ENCODE measurements at places on chromosomes 4 and X. TPM values are rescaled to one million over a fixed set of nuclear protein-coding genes. Genes with fewer than 3 reads are reported as not detected.

Gene GPR78
- not detected for total RNA-seq

Gene PRAF2
- total RNA-seq, result 14.9 TPM

Gene ARHGAP36
- total RNA-seq, result not detected

Gene NLGN4X
- total RNA-seq, result not detected

Gene SLC25A31
- not detected for total RNA-seq

Gene ZNF711
- 0.23 TPM for total RNA-seq

Gene GAGE12E
- not detected for total RNA-seq

GRCh38 chr4:17117746-17118145 lies 219.3 kb upstream of the LDB2 start:
- no peak overlapping the region for H3K27ac ChIP-seq
- DNase-seq, result no peak
- no peaks in the 10 kb centered on the region for H3K27me3 ChIP-seq
- no peak overlapping the region for H3K4me3 ChIP-seq

DNA sequence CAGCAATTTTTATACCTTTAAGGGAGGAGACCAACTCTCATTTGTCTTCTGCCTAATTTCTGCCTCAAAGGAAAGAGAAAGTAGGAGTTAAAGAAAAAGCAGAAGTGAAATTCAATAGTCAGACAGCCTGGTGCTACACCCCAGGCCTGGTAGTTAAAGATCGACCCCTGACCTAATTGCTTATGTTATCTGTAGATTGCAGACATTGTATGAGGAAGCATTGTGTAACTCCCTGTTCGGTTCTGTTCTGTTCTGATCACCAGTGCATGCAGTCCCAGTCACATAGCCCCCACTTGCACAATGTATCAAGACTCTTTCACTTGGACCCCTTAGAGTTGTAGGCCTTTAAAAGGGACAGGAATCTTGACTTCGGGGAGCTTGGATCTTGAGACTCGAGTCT lies 335.9 kb upstream of the AR start:
- H3K27me3 ChIP-seq, result no peaks in the 10 kb centered on the region
- DNase-seq, result no peak
- no peaks in the 10 kb centered on the region for H3K36me3 ChIP-seq
- H3K4me3 ChIP-seq, result no peak overlapping the region

DNA sequence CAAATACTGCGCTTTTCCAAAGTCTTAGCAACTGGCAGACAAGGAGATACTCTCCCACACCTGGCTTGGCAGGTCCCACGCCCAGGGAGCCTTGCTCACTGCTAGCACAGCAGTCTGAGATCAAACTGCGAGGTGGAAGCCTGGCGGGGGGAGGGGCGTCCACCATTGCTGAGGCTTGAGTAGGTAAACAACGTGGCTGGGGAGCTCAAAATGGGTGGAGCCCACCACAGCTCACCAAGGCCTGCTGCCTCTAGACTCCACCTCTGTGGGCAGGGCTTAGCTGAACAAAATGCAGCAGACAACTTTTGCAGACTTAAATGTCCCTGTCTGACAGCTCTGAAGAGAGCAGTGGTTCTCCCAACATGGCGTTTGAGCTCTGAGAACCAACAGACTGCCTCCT lies 23.0 kb upstream of the NFKB1 start:
- no peak overlapping the region for H3K4me3 ChIP-seq
- no peak overlapping the region for H3K27ac ChIP-seq
- no peak for DNase-seq
- peaks cover 8% of the 10 kb centered on the region for H3K27me3 ChIP-seq
- peaks cover 3% of the 10 kb centered on the region for H3K36me3 ChIP-seq

GRCh38 chr4:145888393-145888792 lies 50.2 kb downstream of the ZNF827 start:
- H3K27me3 ChIP-seq, result no peaks in the 10 kb centered on the region
- H3K36me3 ChIP-seq, result peaks cover 36% of the 10 kb centered on the region
- H3K27ac ChIP-seq, result no peak overlapping the region
- no peak overlapping the region for H3K4me3 ChIP-seq
- no peaks in the 10 kb centered on the region for H3K4me1 ChIP-seq

GRCh38 chr4:86108137-86108536 lies 251.7 kb downstream of the MAPK10 start:
- DNase-seq, result no peak
- H3K27ac ChIP-seq, result no peak overlapping the region
- H3K27me3 ChIP-seq, result no peaks in the 10 kb centered on the region
- H3K4me1 ChIP-seq, result no peaks in the 10 kb centered on the region
- H3K36me3 ChIP-seq, result no peaks in the 10 kb centered on the region

GRCh38 chr4:8163026-8163425 lies 4.4 kb upstream of the ABLIM2 start:
- peaks cover 5% of the 10 kb centered on the region for H3K4me1 ChIP-seq
- H3K27me3 ChIP-seq, result peaks cover 14% of the 10 kb centered on the region
- H3K36me3 ChIP-seq, result peaks cover 3% of the 10 kb centered on the region
- DNase-seq, result no peak
- no peak overlapping the region for H3K4me3 ChIP-seq

GRCh38 chrX:97756879-97757278 lies 873.2 kb downstream of the RPA4 start:
- no peak overlapping the region for H3K27ac ChIP-seq
- no peak for DNase-seq
- H3K27me3 ChIP-seq, result no peaks in the 10 kb centered on the region
- H3K36me3 ChIP-seq, result no peaks in the 10 kb centered on the region

DNA sequence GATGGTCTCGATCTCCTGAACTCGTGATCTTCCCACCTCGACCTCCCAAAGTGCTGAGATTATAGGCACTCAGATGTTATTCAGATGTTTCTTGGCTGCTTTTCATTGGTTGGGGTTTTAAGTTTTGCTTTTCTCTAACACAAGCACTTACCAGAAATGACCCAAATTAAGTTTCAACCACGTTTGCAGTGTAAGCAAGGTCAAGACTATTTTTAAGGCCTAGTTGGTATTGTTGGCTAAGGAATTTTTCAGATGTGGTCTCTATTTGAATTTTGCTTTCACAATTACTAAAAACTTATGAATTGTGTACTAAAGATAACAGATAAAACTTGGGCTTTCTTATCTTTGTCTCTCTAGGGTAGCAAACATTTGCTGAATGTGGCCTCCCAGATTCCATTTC lies 1756.9 kb upstream of the TENM3 start:
- H3K4me3 ChIP-seq, result no peak overlapping the region
- no peaks in the 10 kb centered on the region for H3K36me3 ChIP-seq
- no peak for DNase-seq
- H3K27me3 ChIP-seq, result no peaks in the 10 kb centered on the region
- no peak overlapping the region for H3K27ac ChIP-seq

DNA sequence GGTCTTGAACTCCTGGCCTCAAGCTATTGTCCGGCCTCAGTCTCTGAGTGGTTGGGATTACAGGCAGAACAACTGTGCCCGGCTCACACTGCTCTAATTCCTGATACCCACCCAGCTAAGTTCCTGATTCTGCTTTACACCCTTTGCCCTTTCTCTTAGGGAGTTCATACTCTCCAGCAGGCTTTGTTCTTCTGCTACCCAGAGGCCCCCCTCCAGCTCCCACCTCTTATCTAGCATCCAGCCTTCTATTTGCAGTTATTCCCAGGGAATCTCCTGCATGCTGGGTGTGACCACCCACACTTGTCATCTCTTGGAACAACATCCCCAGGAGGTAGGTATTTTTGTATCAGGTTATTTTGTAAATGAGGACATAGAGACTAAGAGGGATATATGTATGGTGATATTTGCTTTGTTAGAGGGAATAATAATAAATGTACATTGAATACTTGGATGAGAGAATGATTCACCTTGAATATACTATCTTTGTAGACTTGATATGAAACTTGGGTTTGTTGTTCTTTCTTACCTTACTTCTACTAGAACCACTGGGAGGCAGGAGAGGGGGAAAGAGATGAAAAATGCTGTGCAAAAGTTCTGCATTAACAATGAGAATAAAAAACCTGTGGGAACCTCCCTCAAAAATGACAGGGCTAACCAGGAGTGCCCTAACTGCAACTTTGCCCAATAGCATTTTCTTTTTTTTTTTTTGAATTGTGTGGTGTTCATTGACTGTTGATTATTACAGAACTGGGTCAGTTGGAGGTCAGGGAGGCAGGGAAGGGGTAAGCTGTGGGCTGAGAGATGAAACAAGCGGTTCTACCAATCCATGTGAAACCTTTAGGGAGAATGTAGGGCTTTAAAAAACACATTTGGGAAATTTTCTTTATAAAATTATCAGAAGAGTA lies 157.4 kb downstream of the SPRY1 start:
- H3K27me3 ChIP-seq, result peaks cover 6% of the 10 kb centered on the region
- H3K27ac ChIP-seq, result no peak overlapping the region
- no peaks in the 10 kb centered on the region for H3K36me3 ChIP-seq
- H3K4me1 ChIP-seq, result peaks cover 22% of the 10 kb centered on the region

DNA sequence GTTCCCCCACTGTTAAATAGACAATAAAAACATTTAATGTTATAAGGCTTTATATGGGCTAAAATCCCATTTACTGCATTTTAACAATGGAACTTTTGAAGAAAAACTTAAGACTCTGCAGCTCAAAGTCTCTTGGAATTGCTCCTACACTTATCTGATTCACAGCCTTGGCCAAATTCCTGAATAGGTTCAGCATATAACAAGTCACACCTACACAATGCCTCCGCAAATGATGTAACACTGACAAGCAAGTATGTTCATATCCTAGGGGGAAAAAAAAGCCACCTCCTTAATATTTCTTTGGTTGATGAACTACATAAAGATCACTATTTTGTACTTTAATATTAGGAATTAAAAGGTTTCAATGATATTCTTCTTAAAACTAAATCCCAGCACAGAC lies 34.5 kb downstream of the RPS6KA6 start:
- no peaks in the 10 kb centered on the region for H3K4me1 ChIP-seq
- no peaks in the 10 kb centered on the region for H3K36me3 ChIP-seq
- no peaks in the 10 kb centered on the region for H3K27me3 ChIP-seq
- DNase-seq, result no peak
- H3K4me3 ChIP-seq, result no peak overlapping the region

DNA sequence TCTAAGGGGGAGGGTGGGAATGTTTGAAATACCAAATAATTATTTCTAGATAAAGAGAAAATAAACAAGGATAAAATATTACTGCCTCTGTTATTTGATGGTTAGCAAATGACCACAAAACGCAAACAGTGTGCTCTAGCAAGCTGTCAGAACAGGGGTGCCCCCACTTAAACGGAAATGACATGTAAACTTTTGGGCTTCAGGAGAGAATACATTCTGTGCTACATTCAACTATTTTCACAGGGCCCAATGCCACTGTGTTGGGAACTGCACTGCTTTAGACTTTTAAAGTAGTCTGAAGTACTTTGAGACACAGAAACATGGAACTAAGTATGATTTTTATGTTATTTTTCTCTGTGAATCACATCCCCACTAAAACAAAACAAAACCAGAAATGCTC lies 14.1 kb downstream of the CD40LG start:
- peak overlapping the region; percentile 74 for H3K27ac ChIP-seq
- H3K4me3 ChIP-seq, result peak overlapping the region; percentile 37
- no peak for DNase-seq
- peaks cover 84% of the 10 kb centered on the region for H3K4me1 ChIP-seq
- H3K36me3 ChIP-seq, result peaks cover 60% of the 10 kb centered on the region

DNA sequence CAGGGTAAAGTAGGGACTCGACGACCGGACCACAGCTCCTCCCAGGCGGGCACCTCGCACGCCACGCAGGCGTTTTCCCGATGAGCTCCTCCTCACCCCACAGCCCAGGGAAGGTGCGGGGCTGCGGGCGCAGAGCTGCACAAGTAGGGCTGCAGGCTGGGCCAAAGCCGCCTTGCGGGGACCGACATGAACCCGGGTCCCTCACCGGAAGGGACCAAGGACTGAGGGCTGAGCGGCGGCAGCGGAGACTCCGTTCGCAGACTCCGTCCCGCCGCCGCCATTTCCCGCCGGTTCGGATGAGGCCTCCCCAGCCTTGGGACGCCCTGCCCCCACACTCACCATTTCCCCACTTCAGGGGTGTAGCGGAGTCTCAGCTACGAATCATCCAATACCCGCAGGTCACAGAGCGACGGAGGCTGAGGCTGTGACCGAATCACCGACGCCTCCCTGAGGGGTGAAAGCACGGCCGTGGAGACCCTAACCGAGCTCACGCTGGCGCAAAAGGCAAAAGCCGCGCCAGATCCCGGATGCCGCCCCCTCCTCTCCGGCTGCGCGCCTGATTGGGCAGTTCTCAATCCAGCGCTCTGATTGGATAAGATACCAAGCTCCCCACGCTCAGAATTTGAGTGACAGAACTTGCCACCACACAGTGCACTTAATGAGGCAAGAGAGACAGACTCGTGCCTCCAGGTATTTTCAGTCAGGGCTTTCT lies at the start of gene ZNF732:
Gene ZNF732, minus strand, starts transcription at position 506 of the 712 bp plus-strand sequence. Its CDS starts 164 bp downstream, at position 342.
- no peak within 1 kb of the TSS for H3K4me3 ChIP-seq
- no peak within 1 kb of the TSS for H3K27ac ChIP-seq

GRCh38 chrX:112826023-112826422 lies 14.6 kb downstream of the AMOT start:
- DNase-seq, result no peak
- no peaks in the 10 kb centered on the region for H3K36me3 ChIP-seq
- peaks cover 3% of the 10 kb centered on the region for H3K27me3 ChIP-seq
- H3K4me3 ChIP-seq, result no peak overlapping the region
- H3K27ac ChIP-seq, result no peak overlapping the region

- H3K4me3 ChIP-seq, result no peak overlapping the region
- no peak for DNase-seq
- peaks cover 15% of the 10 kb centered on the region for H3K4me1 ChIP-seq
- H3K36me3 ChIP-seq, result no peaks in the 10 kb centered on the region
- H3K27ac ChIP-seq, result no peak overlapping the region
- peaks cover 12% of the 10 kb centered on the region for H3K27me3 ChIP-seq
Observed at GRCh38 chr4:86554646-86555045, 39.5 kb upstream of the PTPN13 start.

- H3K27me3 ChIP-seq, result no peaks in the 10 kb centered on the region
- no peak for DNase-seq
- no peaks in the 10 kb centered on the region for H3K4me1 ChIP-seq
- no peak overlapping the region for H3K4me3 ChIP-seq
- H3K36me3 ChIP-seq, result no peaks in the 10 kb centered on the region
- H3K27ac ChIP-seq, result no peak overlapping the region
Observed at GRCh38 chrX:83446355-83446754, 61.7 kb upstream of the POU3F4 start.

DNA sequence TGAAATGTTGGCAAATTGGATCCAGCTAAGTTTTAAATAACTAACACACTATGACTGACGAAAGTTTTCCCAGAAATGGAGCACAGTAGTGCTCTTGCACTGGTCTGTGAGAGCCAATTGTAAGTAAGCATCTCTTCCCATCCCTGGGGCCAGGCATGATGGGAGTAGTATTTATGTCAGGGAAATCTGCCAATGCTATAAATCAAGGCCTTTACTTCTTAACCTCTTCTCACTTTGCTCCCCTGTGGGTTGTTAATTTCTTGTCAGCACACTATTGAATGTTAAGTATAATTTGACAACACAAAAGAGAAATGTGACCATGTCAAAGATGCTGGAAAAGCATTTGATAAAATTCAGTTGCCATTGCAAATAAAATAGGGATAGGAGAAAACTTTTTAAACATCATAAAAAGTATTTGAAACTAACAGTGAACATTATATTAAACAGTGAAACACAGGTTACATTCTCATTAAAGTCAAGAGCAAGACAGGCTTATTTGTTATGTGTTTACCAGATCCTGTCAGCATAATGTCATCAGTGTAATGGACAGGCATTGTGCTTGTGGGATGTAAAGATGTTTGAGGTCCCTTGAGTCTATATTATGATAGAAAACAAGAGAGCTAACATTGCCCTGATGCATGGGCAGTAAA lies 5.0 kb downstream of the F8A1 start:
- peaks cover 8% of the 10 kb centered on the region for H3K36me3 ChIP-seq
- H3K27me3 ChIP-seq, result peaks cover 1% of the 10 kb centered on the region
- DNase-seq, result no peak
- no peak overlapping the region for H3K4me3 ChIP-seq

All from activated T-helper 1 cell treated with anti-CD3 and anti-CD28 coated beads, Interleukin-12 subunit alpha, Interleukin-12 subunit beta, Interleukin-2, Interleukin-4 antibody, amounts not matched to agents 30 ng/mL and 10 ng/mL and 1 ng/mL, durations not matched to agents 14 hours and 24 hours and 36 hours (primary cell).